ENCODE measurements at places on chromosomes 4 and X.
A peak's percentile ranks its signal among the peaks of the same experiment; 100 is the strongest.

- peak; percentile 17 for DNase-seq
Measured at GRCh38 chrX:50697691-50698090, 116.3 kb downstream of the SHROOM4 start.

DNA sequence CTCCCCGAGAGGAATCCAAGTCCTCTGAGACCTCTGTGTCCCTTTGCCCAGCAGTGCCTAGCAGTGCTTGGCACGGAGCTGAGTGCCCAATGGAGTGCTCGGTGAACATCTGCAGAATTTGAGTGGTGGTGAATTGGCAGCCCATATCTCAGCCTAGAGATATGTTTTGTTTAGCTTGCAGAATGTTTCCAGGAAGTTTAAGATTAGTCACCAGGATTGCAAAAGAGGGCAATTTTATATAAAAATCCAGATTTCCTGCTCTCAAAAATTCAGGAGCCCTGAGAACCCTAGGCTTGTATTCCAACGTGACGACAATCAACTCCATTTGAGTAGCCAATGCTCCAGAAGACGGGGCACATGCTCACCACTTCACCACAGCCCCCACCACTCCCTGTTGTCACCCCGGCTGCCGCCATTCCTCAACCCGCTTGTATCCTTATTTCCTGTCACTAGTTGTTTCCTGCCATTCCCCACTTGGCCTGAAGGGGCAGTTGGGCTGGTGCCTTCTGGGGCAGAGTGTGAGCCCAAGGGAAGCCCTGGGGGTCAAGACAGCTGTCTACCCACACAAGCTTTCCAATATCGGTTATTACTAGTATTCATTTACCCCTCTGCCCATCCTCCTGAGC, 116.9 kb downstream of the EFNB1 start:
- peak; percentile 63 for DNase-seq

DNA sequence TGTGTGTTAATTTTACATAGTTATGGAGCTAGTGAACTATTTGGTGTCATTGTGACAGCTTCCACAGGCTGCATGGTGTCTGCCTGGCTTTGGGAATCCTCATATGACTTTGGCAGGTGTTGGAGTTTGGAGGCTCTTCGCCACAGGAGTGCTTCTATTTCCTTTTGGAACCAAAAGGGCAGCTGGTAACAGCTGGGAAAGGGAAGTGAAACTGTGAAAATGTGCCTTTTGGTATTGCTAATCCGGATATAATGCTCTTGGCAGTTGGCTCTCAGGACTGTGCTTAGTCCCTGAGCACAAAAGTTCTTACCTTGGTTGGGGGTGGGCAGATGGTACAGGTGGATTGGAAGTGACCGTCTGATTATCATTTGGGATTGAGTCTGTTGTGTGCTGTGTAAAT, 18.1 kb downstream of the OFD1 start:
- no peak for DNase-seq

DNA sequence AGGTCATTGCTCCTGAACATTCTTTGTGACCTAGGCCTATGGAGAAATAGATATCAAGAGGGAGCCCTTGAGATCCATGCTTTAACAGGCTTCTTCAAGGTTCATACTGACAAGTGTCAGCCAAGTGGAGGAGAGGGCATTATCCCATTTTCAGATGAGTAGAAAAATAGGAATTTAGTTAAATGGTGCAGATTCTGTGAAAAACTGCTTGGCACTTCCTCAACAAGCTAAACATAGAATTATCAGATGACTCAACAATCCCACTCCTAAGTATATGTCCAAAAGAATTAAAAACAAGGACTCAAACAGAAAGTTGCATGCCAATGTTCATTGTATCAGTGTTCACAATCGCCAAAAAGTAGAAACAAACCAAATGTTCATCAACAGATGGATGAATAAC, 43.8 kb upstream of the KCNIP4 start:
- DNase-seq: no peak

GRCh38 chr4:7421356-7422150, 13.2 kb downstream of the PSAPL1 start:
- DNase-seq: no peak

DNA sequence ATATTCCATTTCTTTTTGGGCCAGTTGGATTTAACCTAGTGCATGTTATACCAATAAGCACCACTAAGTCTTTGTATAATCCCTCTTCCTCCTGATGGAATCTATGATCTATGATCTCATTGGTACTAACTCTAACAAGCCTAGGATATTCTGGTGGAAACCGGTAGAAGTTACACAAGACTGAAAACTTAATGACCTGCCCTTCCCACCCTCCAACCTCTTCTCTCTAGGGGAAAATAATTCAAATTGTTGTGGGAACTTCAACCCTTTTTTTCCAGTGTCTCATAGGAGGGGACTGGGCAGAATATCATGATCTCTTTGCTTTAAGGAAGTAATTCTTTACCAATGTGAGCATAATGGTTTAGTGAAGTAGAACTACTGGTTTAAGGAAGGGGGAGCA, 289.5 kb upstream of the BOD1L1 start:
- no peak for DNase-seq

DNA sequence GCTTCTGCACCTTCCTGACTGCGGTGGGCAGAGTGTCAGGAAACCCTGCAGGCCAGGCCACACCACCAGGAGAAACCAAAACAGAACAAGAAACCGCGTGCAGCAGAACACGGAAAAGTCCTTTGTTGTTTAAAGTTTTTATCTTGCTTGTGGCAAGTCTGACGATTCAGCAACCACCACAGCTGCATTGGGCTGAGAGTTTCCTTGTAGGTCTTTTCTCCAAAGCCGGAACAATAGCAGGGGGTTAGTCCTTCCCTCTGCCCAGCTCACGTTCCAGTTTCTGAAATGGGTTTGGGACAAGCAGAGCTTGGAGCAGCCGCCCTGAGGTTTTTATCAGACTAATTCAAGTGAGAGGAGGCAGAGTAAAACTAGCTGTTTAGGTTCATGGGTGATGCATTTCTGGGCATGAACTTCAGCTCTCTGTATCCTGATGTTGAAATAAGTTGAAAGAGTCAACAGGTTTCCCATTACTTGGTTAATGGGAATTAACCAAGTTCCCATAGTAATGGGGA, 216.9 kb downstream of the PTTG2 start:
- DNase-seq: no peak

DNA sequence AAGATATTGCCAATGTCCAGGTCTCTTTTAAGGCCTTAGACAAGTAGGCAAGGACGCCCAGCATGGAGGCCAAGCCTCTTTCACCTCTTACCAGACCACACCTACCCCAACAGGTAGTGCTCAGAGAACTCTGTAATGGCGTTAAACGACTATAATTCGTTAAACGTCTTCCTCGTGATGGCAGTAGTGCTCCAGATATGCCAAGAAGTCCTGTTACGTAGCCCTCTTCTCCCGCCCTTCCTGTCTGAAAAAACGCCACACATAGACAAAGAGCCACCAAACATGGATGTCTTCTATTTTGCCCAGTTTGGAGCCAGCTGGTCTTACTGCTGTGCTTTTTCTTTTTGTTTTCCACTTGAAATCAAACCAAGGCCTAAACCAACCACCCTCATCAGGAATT, 190.7 kb downstream of the OR13H1 start:
- DNase-seq: peak; percentile 23

GRCh38 chr4:136841526-136841925, 690.8 kb downstream of the PCDH18 start:
- DNase-seq: no peak

- DNase-seq: peak; percentile 45
Measured at GRCh38 chrX:11423362-11423818, 130.2 kb downstream of the AMELX start.

DNA sequence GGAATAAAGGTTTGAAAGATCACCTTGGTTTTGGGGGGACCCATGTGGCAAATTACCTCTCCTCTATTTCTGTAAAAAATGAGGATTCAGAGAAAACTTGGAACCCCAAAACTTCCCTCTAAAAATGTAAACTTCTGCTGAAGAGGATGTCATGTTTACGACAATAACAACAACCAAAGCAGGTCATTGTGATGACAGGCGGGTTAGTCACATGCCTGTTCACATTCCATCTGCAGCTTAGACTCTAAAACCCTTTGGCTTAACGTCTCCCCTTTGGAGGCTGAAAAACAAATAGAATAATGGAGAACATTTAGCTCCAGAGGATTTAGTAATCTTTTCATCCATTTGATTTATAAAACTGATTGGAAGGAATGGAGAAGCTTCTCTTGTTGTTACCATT, 75.0 kb upstream of the FAM9C start:
- DNase-seq: no peak

DNA sequence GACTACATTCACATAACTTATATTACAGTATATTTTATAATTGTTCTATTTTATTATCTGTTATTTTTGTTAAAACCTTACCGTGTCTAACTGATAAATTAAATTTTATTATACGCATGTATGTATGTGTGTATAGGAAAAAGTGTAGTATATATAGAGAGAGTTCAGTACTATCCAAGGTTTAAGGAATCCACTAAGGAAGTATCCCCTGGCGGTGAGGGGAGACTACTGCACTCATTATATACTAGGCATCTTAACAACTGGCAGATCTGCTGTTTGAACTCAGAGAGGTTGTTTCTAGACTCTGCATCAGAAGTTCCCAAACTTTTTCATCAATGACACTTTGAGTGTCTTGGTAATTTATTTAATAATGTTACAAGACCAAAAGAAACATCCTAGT, 70.9 kb downstream of the NDST4 start:
- no peak for DNase-seq

DNA sequence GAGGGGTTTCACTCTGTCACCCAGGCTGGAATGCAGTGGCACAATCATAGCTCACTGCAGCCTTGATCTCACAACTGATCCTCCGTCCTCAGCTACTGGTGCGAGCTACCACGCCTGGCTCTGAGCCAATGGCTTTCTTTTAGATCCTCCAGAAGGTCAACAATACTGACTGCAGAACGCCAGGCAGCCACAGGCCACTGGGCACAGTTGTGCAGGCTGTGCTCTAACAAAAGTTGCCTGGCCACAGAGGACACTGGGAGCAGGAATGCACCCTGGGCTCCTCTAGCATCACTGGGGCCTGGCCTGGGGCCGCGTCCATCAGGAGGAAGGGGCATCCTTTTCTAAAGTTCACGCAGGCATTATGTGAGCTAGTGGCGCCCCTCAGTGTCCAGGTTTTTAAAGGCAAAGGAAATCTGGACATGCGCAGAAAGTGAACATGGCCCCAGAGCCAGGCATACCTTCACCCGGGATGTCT, 14.9 kb upstream of the PORCN start:
- no peak for DNase-seq

- no peak for DNase-seq
Measured at GRCh38 chrX:100648458-100649417, 4.7 kb downstream of the SRPX2 start.

DNA sequence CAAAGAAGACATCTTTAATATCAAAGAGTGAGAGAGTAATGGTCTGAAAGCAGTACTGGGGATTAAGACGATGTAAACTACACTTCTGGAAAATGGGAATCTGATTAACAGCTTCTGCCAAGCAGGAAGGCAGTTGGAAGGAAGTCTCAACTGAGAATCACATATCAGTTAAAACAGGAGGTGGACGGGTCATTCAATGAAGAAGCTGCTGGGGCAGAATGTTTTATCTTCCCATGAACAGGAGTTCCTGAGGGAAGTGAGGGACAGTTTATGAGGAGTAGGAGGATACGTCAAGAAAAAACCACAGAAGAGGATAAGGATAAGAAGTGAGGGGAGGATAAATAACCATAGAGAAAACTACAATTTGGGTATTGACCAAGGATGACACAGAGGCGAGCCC, 38.7 kb upstream of the MAGEA10 start:
- DNase-seq: no peak

DNA sequence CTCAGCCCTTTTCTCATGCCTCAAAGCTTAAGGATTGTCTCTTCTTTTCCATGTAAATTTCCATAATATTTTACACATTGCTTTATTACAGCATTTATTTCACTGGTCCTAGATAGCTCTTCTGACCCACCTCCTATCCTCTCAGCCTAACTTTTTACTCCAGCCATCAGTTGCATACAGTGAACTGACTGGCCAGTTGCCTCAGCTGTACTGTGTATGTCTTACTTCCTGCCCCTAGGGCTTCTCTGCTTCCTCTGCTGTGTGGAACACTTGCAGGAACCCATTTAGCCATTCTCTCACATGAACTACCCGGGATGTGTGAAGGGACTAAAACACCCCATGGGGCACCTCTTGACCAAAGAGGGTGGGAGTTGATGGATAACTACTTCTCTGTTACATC, 18.0 kb downstream of the C4orf33 start:
- no peak for DNase-seq

GRCh38 chr4:120266602-120267001, 200.0 kb upstream of the MAD2L1 start:
- no peak for DNase-seq

DNA sequence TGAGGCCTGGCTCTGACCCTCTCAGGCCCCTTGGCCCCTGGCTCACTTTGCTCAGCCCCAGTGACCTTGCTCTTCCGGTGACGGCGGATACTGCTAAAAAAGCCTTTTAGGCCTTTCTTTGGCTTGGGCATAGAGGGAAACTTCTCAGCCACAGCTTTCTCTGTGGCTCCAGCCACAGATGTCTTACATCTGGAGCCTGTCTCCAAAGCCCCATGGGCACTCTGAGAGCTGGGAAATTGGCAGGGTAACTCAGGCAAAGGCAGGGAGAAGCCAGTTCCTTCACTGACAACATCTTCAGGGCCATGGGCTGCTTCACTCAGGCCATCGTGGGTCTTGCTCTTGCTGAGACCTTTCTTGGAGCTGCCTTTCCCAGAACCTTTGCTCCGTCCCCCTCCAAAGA, 12.8 kb downstream of the AMER1 start:
- no peak for DNase-seq

All from hepatic stellate cell (primary cell).